Femur (tissue), 1 donor: ENCODE measurements at places on chromosomes 2 and 18.

GRCh38 chr2:68193787-68194372 is 36.2 kb downstream of the PNO1 start:
- no peak for DNase-seq

GRCh38 chr18:36316246-36316645 is 18.7 kb downstream of the FHOD3 start:
- no peak for DNase-seq

- DNase-seq, result no peak
These were observed 146.5 kb downstream of the AGAP1 start for GRCh38 chr2:235640377-235640776.

DNA sequence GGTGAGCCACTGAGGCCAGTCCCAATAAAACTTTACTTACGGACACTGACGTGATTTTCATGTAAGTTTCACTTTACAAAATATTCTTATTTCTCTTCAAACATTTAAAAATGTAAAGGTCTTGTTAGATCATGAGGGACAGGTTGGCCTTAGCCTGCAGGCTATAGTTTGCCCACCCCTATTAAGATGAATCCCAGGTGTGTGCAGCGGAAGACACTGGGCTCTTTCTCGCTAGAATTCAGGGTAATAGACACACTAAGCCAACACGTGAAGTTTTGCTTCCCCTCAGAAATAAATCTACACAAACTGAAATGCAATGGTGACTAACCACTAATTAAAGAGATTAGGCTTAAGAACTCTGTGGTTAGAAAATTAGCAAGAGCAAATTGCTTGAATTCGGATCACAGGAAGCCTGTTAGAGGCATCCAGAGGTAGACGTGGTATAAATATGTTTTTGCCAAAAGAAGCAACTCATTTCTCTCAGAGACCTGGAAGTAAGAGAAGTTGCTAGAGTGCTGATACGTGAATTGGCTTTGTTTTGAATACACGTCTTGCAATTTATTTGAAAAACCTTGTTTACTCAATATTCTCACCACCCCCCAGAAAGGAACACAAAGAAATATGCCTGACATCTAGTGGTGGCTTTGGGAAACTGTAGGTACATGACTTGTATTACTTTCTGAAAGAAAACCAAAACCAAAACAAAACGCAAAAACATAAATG is 151.6 kb downstream of the DTNB start:
- DNase-seq, result no peak

DNA sequence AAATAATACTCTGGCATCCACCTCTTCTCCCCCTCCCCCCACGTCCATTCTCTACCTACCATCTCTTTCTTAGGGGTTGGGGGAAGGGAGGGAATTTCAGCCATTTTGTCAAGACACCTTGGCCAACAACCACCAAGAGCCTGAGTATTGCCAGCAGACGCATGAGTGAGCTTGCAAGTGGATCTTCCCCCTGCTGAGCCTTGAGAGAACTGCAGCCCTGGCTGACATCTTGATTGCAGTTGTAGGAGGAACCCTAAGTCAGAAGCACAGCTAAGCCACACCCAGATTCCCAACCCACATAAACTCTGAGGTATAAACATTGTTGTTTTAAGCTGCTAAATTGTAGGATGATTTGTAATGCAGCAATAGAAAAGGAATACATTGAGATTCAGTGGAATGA is 165.6 kb downstream of the TMEFF2 start:
- no peak for DNase-seq

DNA sequence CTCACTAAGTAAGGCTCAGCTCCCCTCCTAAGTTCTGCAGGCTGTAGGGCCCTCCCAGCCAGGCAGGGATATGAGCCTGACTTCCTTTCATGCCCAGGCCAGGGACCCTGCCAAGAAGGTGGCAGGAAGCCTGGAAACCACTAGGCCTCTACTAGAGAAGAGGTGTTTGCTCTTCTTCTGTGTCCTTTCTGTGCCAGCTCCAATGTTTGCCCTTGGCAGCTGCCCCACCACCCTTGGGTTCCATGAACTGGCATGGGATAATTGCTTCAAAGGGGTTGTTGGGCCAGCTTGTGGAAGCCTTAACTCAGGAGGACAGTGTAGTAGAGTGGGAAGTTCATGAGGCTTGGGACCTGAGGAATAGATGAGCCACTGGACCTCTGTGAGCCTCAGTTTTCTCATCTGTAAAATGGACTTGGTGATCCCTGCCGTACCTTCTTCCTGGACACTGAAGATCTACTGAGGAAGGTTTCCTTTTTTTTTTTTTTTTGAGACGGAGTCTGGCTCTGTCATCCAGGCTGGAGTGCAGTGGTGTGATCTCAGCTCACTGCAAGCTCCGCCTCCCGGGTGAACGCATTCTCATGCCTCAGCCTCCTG is 3.9 kb downstream of the SLC35F6 start:
- DNase-seq, result no peak

DNA sequence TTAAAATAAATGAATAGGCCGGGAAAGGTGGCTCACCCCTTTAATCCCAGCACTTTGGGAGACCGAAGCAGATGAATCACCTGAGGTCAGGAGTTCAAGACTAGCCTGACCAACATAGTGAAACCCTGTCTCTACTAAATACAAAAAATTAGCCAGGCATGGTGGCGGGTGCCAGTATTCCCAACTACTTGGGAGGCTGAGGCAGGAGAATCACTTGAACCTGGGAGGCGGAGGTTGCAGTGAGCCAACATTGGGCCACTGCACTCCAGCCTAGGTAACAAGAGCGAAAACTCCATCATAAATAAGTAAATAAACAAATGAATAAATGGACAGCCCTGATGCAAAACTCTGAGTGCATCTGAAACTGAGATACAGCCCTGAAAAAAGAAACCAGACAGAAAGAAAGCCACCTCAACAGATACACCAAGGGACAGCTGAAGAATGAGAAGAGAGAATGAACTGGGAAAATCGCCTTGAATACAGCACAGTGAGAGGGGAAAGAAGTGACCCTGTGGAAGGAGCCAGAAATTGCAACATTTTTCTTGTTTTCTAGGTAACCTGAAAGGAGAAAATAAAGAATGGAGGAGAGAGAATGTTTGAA is 64.4 kb downstream of the TRABD2A start:
- no peak for DNase-seq

- no peak for DNase-seq
These were observed 107.8 kb upstream of the XPO1 start for GRCh38 chr2:61645911-61646310.

GRCh38 chr2:81835321-81836000 is 1530.9 kb upstream of the LRRTM1 start:
- no peak for DNase-seq

GRCh38 chr18:54247511-54248175 is 21.7 kb upstream of the POLI start:
- DNase-seq, result no peak

DNA sequence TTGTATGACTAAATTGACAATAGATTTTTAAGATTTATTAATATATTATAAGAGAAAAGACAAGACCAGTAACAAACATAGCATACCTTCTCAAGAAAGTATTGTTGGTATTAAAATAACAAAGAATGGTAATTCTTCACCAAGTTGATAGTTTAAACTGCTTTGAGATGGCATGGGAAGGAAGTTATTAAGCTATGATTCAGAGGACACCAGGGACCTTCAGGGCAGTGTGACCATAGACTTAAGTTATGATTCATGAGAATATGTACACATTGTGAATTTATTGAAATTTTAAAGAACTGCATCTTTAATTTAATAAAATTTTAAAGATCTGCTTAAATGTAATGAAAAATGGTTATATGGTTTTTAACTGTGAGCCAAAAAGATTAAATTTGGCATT is 205.7 kb downstream of the DSEL start:
- DNase-seq, result no peak

DNA sequence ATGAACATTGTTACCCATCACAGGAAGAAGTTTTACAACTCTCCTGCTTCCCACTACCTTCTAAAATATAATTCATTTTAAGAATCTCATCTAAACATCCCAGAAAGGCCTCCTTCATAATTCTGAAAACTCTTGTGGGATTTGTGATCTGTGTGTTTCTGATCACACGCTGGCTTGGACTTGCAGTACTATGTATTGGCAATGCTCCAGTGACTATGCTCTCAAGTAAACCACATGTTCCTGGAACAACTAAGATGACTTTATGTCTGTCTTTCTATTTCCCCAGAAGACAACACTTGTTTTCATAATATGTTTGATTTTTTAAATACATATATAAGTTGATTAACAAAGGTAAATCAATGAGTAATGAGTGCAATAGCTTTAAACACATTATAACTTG is 376.6 kb upstream of the NETO1 start:
- DNase-seq, result no peak

DNA sequence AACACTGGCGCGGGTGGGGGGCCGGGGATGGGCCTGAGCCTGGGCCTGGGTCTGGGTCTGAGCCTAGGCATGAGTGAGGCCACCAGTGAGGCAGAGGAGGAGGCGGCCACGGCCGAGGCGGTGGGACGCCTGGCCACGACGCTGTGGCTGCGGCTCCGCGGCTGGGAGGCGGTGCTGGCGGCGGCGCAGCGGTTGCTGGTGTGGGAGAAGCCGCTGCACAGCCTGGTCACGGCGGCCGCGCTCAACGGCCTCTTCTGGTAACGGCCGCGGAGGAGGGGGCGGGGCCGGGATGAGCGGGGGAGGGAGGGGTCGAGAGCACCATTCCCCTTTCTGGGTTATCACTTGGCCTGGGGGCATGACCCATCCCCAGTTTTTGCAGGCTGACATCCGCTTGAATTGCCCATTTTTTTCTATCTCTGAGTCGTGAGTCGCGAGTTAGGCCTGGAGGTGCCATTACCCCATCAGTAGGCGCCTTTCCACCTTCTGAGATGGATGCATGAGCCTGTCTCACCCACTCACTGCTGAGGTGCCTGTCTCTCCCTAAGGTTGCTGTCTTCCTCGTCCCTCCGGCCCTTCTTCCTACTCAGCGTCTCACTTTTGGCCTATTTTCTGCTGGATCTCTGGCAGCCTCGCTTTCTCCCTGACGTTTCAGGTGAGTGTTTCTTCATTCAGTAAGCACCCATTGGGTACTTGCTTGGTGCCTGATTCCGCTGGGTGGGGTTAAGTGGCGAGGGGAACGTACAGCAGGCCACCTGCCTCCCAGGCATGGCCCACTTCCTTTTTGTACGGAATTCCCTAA is 501 bp downstream of the RETREG2 start:
- no peak for DNase-seq

DNA sequence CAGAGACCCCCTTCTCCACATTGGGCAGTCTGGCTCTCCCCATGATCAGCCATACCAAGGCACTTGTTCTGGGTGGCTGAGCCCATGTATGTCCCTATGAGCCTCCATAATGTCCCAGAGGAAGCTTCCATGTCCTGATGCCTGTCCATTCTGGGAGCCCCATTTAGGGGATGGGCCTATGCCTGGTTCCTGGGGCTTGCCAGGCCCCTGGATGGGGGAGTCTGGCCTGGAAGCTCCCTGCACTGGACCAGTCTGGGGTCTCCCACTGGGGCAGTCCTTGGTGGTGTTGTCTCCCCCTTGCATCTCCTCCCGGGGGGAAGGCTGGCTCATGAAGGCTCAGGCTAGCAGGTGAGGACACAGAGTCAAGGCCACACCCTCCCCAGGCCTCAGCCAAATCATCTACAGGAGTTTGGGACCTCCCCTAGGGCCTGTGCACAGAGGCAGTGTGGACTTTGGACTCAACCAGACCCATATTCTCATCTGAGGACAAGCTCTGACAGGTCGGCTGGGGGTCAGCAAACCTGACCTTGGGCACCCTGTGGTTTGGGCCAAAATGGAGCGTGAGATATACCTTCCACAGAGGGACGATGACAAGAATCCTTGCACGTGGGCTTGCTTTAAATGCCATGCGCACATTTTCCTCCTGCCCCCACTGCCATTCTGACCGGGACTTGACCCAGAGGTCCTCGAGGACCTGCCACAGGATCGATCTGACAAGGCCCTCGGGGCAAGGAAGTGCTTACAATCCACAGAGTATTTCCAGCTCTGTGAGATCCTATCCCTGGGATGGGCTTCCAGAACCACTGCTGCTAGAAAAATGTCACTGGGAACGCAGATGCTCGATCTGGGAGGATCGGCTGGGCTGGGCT is 38.8 kb downstream of the INHBB start:
- no peak for DNase-seq

- no peak for DNase-seq
These were observed 11.9 kb downstream of the CLK1 start for GRCh38 chr2:200852605-200853004.

DNA sequence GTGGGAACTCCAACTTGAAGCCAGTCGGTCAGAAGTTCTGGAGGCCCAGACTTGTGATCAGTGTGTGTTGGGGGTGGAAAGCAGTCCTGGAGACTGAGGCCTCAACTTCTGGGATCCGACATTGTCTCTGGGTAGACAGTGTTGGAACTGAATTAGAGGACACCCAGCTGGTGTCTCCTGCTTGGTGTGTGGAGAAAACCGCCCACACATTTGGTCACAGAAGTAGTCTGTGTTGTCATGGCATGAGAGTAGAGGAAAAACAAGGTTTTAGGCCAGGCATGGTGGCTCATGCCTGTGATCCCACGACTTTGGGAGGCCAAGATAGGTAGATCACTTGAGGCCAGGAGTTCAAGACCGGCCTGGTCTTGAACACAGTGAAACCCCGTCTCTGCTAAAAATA is 51.5 kb downstream of the PUM2 start:
- no peak for DNase-seq

- DNase-seq, result no peak
These were observed 39.6 kb downstream of the ITGAV start for GRCh38 chr2:186629250-186629996.
